Frontal cortex (tissue), 4 donors: ENCODE measurements at places on chromosomes 1 and 21.

GRCh38 chr1:209626346-209627026, 25.7 kb downstream of the LAMB3 start:
- no peak for DNase-seq

DNA sequence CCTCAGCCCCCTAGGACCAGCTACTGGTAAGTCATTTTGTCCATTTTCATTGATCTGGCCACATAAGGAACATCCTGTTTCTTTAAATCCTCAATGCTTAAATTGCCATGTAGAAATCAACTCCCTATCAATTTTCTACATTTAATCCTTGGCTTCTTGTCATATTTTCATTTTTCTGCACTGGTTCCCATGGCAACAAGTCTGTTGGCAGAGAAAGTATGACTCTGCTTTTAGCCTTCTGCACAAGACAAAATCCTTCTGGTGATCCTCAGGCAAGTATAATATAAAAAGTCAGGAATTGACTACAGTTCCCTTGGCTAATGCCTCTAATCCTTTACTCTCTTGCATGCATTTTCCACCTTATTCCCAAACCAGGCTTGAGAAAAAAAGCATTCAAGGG, 65.0 kb downstream of the LRRC40 start:
- no peak for DNase-seq

DNA sequence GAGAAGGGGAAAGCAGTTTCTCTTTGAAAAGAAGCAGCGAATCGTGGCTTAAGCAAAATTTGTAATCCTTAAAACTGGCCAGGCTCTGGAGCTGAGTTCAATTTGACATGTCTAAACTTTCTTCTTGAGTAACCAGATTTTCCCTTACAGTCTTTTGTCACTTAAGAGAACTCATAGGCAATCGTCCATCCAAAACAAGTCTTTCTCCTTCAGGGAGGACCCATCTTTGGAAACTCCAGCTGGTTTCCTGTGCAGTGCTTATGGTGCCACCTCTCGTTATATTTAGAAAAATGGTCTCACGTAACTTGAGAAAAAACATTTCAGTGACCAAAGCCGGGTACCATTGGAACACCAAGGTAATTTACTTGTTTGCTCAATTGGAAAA, 1.8 kb upstream of the PTTG1IP start:
- no peak for DNase-seq

GRCh38 chr1:168483539-168483938, 60.3 kb downstream of the XCL2 start:
- DNase-seq: no peak

- DNase-seq: no peak
Observed at GRCh38 chr1:212004895-212005608, 30.3 kb downstream of the INTS7 start.

DNA sequence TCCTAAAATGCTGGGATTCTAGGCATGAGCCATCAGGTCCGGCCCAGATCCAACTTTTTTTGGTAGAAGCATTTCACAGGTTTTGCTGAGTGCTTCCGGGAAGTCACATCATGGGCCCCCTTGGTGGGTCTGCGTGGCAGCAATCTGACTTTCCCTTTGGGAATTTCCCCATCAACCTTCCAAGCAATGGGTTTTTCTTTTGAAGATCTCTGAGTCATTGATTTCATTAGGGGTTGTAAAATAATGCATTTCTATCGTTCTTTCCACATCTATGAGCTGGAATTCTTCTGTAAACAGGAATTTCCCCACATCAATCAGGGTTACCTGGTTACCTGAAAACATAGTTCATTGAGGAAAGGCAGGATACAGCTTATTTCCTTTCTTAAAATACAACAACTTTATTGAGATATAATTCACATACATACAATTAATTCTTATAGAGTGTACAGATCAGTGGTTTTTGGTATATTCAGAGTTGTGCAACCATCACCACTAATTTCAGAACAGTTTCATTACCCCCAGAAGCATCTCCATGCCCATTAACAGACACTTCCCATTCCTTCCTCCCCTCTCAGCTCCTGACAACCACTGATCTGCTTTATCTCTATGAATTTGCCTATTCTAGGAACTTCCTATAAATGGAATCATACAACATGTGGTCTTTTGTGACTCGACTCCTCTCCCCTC, 9.9 kb upstream of the ZBTB17 start:
- no peak for DNase-seq

DNA sequence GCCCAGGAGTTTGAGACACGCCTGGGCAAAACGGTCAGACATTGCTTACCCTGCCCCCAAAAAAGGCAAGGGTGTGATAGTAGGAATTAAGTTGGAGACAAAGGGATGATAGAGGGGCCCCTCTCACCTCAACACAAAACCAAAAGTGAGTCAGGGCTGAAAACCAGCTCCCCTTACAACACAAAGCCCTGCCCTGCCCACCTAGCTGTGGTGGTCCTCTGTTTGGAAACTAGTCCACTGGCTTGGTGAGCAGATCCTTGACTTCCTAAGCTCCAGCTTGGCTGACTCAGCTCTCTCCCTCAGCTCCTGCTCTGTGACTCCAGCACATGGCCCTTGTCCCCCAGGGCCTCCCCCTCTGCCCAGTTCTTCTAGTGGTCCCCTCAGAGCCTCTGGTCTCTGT, 603.8 kb downstream of the PTPRC start:
- no peak for DNase-seq
